ENCODE measurements at places on chromosomes 16 and 17.

DNA sequence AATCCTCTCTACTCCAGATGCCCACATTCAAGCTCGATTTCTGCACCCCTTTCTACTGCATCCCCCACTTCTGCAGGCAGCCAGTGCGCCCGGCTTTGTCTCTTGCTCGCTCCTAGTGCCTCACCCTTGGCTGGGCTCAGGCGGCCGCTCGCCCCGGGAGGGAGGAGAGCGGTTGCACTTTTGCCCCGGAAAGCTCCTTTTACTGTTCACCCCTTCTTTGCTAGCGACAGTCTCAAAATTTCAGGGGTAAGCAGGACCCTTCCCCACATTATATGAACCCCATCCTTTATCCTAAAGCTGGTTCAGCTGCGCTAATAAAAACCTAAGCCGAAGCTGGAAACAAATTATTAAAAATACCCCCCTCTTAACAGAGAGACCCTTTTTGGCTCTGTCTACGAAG is 1.0 kb downstream of the HOXB5 start:
- DNase-seq: no peak

DNA sequence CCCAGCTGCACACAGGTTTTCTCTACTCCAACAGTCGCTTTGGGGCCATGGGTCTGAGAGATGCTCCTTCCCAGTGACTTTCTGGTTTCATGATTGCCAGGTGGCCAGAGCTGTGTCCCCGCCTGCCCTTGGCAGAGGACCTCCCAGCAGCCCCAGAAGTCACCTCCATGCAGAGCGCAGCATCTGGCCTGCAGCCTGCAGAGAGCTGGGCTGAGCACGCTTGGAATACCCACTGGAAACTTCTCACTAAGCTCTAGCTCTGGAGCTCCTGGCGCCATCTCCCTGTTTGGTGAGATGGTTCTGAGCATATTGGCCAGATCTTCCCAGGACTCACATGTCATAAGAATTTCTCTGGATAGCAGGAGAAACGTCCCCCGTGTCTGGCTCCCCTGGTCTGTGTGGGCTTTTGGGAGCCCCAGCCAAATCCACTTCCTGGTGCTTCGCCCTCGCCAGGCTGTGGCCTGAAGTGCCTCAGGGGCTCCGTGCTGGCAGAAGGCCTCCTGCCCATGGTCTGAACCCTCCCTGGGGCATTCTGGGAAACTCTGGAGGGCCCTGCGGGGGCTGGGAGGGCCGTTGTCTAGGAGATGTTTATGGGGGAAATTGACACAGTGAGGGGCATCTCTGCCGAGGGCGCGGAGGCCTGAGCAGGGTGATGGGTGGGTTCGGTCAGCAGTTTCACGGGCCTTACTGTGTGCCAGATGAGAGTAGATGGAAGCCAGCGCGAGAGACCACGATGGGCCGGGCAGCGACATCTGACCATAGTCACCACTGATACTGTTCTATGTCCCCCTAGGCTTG is 73.2 kb upstream of the CIBAR2 start:
- no peak for DNase-seq

DNA sequence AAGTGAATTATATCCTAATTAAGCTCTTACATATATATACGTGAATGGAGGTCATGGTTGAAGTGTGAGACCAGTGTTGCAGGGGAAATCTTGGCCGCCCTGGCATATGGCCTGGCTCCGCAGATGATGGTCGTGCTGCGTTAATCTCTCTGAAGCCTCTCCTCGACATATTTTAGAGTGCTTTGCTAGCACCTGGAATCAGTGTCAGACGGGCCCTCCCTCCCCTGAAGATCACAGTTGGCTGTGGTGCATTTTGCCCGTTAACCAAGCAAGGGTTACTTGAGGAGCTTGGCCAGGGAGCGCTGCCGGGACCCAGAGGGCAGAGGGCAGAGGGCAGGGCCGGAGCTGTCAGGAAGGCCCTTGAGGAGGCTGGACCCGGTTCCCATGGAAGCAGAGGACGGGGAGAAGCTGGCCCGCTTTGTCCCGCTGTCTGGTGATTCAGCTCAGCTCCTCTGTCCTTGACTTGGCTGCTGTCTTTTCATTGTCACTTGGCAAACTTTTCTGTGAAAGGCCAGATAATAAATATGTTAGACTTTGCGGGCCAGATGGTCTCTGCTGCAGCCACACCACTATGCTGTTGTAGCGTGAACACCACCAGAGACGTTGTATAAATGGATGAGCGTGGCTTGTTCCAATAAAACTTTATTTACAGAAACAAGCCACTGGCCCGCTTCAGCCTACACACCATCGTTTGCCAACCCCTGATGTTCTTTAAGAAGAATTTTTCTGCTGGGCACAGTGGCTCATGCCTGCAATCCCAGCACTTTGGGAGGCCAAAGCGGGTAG is 32.3 kb downstream of the CIBAR2 start:
- no peak for DNase-seq

DNA sequence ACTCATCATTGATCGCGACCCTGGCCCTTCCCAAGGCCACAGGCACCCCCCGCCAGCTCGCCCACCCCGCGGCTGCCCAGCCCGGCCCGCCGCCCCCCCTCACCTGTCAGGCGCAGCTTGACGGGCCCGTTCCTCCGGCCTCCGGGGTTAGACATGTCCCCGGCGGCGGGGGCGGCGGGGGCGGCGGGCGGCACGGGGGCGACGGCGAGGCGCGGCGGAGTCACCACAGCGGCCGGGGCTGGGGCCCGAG is 456 bp downstream of the SMURF2 start:
- DNase-seq: no peak

- no peak for DNase-seq
Measured at GRCh38 chr17:58617563-58617962, 74.3 kb downstream of the TEX14 start.

DNA sequence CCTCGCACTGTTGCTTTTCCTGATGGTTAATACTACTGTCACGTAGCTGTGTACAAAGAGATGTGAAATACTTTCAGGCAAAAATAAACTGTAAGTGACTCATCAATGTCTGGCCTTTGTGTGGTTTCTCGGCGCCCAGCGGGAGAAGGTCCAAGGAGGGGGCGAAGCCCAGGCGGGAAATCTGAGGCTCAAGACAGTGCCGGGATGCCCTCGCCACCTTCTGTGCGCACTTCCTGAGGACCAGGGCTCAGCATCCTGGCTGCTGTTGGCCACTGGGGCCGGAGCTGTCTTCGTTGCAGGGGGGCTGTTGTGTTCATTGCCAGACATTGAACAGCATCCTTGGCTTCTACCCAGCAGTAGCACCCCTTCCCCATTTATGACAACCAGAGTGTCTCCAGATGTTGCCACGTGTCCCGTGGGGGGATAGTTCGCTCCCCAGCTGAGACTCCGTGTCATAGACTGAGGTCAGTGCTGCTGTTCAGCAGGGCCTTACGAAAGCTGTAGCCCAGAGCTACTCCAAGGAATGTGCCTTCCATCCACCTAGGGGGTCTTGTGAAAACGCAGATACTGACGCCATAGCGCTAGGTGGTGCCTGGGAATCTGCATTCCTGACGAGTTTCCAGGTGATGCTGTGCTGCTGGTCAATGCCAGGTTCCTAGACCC is 67.3 kb upstream of the PLCG2 start:
- DNase-seq: no peak

DNA sequence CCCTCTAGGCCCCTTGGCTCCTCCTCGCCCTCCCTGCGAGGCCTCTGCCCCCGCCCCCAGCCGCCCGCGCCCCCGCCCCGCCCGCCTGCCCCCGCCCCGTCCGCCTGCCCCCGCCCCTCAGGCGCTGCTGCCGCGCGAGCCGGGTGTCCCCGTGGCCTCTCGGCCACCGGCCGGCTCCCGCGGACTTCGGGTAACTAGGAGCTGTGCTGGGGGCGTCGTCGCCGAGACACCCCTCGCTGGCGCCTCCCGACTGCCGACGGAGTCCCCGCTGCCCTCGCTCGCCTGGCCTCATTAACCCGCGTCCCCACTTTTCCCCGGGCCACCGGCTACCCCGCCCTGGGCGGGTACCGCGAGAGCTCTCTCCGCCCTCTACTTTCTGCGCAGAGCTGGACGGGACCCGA is at the start of gene TLCD1:
Gene TLCD1 (minus strand): TSS at position 8 of the 401 bp plus-strand sequence. CDS start 136 bp downstream, outside the sequence.
- no peak for DNase-seq

GRCh38 chr17:4001048-4001590 is 36.9 kb upstream of the ATP2A3 start:
- no peak for DNase-seq

DNA sequence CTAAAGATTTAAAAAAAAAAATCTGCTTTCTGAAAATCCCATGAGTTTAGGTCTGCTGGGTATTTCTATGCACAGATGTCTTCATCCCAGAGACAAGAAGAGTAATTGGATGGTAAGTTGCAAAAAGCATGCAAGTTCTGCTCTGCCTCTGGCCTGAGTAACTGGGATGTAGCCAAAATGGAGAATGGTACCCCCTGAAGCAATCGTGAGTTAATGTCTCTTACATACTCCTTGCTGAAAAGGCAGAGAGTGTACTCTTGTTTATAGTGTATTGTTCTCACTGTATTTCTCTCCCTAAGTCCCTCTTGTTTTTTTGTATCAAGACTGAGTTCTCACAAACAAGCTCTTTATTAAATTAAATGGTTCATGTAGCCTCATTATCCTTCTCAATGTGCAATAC is 259.0 kb downstream of the IRX3 start:
- no peak for DNase-seq

GRCh38 chr16:84509032-84509950 is 4.8 kb upstream of the MEAK7 start:
- no peak for DNase-seq

GRCh38 chr16:30920891-30921290 is 2.5 kb upstream of the FBXL19 start:
- DNase-seq: no peak

DNA sequence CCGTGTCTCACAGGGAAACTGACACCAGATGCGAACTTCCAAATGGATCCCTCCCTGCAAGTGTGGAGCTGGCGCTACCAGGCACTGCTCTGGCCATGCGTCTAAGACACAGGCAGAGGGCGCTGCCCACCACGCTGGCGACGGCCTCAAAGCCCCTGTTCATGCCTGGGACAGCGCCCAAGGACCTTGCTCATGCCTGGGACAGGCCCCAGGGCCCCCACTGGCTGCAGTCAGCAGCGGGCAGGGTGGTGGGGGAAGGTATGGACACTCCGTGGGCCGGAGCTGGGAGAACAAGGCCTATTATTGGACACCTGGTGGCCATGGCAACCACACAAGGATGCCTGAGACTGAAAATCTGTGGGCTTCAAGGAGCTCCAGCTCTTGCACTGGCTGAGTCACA is 8.8 kb downstream of the ZG16B start:
- peak; percentile 56 for DNase-seq

DNA sequence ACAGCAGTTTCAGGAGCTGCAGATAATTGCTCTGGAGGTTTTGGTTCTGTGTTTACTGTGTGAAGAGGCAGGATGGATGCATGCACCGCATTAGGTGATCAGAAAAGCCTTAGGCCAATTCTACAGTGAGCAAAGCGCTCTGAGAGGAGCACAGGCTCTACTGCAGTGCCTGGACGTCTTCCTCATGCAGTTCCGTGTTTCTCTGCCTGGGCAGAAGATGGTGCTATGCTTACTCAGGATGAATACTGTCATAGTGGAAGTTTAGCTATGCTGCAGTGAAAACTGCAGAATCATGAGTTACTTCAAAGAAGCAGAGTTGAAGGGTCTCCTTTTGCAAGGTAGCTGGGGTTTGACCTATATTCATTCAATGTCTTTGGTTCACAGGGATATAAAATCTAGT is 1012.4 kb downstream of the KCNJ18 start:
- DNase-seq: no peak

DNA sequence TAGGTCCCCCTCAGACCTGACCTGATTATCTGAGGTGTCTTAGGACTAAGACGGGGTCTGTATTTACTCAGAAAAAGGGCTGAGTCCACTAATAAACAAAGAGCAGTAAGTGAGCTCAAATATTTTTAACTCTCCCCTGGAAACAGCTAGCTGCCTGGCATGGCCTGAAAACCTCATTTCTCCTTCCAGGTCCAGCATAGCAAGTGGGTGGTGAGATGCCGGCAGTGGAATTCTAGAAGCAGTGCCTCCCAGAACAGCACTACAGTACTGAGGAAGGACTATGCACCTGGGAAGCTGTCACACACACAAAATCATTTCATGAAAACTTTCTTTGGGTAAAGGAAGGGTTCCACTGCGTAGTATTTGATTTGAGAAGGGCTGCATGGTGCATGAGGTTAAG is 29.5 kb upstream of the CFAP20 start:
- no peak for DNase-seq

- DNase-seq: no peak
Measured at GRCh38 chr17:354651-355556, 2.3 kb upstream of the RPH3AL start.

DNA sequence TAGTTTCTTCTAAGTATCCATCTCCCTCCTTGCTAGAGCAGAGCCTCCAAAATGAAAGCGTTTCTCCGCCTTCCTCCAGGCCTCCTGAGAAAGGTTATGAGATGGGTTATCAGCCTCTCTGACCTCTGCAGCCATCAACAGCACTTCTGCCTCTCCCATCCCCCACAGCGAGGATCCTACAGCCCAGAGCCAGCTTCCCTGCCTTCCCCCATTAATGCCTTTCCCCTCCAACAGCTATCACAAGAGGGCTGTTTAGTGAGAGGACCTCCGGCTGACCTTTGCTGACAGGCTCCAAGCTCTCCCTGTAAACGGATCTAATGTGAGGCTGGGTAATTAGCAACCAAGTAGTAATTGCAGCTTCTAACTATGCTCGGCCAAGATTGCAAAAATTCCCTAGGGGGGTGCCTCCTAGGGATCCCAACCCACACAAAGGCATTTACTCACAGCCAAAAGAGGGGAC is 55.8 kb downstream of the ZFHX3 start:
- DNase-seq: no peak

DNA sequence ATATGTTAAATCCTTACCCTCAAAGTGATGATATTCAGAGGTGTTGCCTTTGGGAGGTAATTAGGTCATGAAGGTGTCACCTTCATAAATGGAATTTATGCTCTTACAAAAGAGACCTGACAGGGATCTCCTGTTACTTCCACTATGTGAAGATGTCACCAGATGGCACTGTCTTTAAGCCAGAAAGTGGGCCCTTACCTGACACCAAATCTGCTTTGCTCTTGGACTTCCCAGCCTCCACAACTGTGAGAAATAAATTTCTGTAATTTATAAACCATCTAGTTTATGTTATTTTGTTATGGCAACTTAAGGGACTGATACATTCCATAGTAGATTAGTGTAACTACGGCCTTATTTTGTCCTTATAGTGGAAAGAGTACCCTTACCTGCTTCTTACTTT is 358.3 kb upstream of the SALL1 start:
- DNase-seq: no peak

- no peak for DNase-seq
Measured at GRCh38 chr17:39080421-39081078, 70.9 kb downstream of the PLXDC1 start.

- no peak for DNase-seq
Measured at GRCh38 chr17:39236981-39237441, 11.3 kb upstream of the STAC2 start.

DNA sequence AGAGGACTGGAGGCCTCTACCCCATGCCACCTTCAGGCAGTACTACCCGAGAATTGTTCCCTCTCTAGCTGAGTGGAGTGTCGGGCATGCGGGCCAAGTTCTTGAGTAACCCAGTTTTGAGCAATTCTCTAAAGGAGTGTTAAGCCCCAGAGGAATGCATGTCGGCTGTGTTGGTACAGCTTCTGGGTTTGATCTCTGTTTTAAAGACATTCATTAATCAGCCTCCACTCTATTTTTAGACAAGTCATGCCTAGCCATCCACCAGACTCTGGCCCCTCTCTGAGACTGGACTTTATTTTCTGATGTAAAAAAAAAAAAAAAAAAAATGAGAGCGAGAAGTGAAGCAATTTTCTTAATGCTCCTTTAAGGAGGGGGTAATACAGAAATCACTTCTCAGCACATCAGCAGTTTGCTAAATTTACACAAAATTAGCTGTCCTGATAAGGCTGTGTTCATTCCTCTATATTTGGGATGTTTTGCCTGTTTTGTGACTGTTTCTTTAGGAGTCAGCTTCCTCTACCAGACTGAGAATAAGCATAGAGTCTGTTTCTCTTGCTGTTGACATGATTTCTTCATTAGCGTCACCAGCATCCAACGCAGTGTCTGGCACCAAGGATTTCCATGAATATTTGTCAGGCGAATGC is 88.7 kb downstream of the AXIN2 start:
- DNase-seq: no peak
